ENCODE measurements at places on chromosomes 3 and 15.

DNA sequence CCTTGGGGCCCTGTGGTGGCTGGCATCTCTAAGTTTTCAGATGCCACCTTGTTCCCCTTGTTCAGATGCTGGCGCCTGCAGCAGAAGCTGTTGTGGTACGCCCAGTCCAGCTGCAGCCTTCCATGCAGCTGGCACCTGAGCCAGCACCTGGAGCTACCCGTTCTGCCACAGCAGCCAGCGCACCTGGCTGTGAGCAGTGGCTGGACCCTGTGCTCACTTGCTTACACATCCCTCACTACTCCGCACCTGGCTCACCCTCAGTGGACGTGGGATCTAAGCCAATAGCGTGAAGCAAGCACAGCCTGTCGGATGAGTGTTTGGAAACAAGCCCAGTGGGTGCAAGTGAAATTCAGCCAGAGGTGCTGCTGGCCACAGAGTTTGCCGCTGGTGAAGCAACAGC is 607.5 kb upstream of the BCHE start:
- no peak for DNase-seq

GRCh38 chr3:4528819-4529600 is 35.9 kb downstream of the ITPR1 start:
- no peak for DNase-seq

DNA sequence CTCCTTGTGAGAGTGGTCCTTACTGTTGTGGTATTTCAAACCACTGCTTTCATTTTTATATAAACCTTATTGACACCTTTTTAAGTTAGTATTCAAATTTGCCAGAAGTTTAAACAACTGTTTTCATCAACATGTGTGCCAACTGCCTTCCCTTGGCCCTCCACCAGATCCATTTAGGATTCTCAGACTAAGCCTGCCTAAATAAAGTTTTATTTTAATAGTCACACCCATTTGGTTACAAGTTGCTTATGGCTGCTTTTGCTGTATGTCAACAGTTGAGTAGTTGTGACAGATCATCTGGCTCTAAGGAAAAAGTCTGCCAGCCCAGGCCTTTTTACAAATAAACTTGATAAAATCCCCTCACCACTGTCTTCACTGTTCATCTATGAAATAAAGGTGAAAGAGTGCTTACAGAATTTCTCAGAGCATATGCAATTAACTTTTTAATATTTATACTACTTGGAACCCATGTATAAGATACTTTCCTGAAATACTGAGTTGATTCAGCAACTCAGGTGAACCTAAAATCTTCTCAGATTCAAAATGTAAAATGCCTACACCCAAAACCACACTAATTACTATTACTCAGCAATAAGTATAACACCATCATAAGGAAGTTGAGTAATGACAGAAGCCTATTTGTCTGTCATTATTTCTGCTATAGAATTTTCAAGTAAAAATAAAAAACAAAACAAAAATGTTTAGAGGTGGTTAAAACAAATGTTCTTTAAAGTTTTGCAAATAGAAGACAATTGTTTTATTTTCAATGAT is 35.1 kb downstream of the PEAK1 start:
- DNase-seq: no peak

GRCh38 chr15:83733206-83733605 is 79.3 kb downstream of the ADAMTSL3 start:
- DNase-seq: no peak

DNA sequence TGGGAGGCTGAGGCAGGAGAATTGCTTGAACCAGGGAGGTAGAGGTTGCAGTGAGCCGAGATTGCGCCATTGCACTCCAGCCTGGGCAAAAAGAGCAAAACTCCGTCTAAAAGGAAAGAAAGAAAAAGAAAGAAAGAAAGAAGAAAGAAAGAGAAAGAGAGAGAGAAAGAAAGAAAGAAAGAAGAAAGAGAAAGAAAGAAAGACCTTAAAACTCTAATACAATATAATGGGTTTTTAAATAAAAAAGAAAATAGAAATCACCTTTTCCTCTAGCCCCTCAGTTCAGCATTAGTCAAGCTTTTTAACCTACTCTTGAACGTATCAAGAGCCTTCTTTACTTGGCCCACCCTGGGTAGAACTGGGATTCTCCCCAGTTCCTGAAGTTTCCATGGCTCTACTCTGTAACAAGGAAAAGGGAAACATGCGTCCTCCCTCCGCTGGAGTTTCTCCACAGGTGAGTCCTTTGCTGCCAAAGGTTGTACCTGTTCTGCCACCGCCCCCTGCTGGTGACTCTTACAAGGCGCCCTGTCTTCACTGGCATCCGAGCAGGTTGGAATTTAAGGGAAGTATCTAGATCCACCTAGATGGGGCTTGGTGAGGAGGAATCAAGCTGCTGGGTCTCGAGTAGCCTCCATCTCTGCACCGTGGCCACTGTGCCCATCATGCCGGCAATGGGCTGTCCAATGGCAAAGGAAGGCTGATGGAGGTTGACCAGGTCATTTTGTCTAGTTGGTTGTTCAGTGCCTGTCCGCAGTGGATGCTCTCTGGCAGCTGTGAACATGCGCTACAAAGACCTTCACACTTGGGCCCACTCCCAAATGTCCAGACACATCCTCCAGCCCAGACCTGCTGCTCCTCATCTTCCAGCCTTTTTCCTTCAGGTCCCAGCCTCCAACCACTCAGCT is 20.6 kb upstream of the EPHB3 start:
- DNase-seq: peak; percentile 42

- peak; percentile 94 for DNase-seq
Measured at GRCh38 chr15:60478566-60479360, at the start of gene ICE2. ICE2 (minus strand) TSS chr15:60479142; CDS start chr15:60477977, 1,165 bp downstream.

- no peak for DNase-seq
Measured at GRCh38 chr3:30646181-30646876, 39.9 kb downstream of the TGFBR2 start.

Data from DND-41 (cell line).